ENCODE measurements at places on chromosomes 11 and 22.

- DNase-seq: no peak
Observed at GRCh38 chr22:40932396-40932795, 18.8 kb upstream of the RBX1 start.

DNA sequence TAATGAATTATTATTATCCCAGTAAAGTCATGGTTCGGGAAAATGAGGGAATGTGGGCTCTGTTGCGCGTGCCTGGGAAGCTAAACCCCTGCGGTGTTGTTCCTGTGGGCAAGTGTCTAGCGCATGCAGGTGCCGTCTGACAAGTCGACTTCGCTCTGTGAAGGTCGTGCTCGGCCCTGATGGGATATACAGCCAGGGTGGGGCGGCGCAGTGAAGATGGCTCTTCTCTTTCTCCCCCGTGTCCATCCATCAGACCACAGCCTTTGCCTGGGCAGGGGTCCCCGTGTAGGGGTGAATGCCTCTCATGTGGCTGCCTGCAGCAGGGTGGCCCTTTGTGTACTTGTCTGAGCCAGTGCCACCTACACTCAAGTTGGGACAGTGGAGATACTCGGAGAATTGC lies 12.8 kb upstream of the TRMU start:
- no peak for DNase-seq

DNA sequence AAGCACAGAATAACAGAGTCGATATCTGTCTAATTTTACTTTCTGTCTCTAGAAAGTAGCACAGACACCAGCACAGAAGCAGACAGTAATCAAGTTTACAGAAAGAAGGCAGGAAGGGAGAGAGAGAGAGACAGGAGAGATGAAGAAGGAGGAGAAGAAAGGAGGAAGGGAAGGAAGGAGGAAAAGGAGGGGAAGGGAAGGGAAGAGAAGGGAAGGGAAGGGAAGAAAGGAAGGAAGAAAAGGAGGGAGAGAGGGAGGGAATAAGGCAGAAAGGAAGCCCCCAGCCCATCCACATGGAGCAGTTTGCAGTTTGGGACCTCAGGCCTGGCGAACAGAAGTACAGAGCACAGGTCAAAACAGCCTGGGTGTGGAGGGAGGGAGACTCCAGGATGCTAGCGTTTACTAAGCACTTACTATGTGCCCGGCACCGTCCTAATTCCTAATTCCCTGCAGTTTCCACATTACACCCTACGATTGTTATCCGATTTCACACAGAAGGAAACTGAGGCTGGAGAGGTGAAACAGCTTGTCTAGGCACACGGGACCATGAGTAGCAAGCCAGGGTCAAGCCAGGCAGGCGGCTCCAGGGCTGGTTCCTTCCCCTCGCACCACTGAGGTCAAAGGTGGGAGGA lies 46.0 kb upstream of the WNT7B start:
- DNase-seq: no peak

- peak; percentile 18 for DNase-seq
Observed at GRCh38 chr22:29030618-29031226, 30.9 kb downstream of the C22orf31 start.

GRCh38 chr11:44782478-44782877 lies 55.7 kb downstream of the TSPAN18 start:
- DNase-seq: no peak

DNA sequence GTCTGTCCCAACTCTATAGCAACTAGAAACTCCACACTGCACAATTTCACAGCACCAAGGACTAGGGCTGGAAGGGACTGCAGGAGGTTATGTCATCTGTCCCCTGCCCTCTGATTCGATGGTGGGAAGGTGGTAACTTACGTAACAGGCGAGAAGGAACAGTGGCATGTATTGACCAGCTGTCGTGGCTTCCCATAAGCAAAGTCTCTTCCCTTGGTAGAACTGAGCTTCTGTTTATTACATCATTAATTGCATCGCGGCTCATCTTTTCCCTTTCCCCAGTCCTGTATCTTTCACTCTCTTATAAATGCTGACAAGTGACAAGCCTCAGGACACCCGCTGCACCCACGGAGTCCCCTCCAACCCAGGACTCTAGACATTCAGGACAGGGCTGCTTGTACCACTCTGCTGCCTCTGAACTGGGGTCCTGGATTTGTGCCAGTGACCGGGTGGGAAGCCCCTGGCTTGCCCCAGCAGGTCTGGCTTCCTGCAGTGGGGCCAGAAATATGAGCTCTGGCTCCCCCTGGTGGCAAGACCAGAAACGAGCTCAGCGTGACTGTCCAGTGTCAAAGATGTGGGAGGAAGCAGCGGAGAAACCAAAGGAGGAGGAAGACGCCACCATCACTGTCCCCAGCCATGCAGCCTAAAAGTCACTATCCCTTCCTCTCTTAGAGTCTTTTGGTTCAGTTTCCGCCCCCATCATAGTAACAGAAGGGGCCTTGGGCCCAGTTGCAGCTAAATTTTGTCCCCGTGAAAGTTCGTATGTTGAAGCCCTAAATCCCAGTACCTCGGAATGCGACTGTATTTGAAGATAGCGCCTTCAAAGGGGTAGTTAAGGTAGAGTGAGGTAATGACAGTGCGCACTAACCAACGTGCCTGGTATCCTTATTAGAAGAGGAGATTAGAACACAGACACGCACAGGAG lies 84.5 kb downstream of the ISX start:
- DNase-seq: peak; percentile 53

DNA sequence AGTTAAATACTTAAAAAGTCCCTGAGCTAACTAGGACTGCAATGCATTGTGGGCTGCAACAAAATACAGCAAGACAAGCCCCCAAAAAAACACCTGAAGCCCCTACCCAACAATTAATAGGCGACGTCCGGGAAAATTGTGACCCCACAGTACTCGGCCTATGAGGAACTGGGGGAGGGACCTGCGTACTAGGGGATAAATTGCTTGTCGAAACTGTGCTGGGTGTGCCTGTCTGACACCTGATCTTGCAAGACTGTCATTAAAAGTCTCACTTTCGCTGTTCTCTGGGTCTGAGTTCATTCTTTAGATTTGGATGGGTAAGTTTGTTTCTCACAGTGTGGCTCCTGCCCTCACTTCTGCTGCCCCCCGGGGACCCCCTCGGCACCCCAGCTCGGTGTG lies 15.2 kb downstream of the TANGO2 start:
- DNase-seq: no peak

DNA sequence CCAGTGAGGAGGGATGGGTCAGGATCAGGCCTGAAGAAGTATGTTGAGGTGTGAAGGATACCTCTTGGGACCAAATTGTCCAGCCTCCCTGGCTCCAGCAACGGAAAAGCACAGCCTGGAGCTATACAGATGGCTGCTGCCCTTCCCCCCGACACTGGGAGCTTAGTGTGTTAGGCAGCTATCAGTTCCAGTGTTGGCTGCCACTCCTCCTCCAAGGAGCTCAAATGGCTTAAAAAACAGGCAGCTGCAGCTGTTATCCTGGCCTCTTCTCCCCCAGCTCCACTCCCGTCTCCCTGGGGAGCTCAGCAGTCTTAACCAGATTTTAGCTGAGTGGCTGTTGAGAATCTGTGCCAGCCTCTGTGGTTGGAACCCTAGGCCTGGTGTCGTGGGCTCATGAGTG lies 225.0 kb downstream of the JRKL start:
- no peak for DNase-seq

DNA sequence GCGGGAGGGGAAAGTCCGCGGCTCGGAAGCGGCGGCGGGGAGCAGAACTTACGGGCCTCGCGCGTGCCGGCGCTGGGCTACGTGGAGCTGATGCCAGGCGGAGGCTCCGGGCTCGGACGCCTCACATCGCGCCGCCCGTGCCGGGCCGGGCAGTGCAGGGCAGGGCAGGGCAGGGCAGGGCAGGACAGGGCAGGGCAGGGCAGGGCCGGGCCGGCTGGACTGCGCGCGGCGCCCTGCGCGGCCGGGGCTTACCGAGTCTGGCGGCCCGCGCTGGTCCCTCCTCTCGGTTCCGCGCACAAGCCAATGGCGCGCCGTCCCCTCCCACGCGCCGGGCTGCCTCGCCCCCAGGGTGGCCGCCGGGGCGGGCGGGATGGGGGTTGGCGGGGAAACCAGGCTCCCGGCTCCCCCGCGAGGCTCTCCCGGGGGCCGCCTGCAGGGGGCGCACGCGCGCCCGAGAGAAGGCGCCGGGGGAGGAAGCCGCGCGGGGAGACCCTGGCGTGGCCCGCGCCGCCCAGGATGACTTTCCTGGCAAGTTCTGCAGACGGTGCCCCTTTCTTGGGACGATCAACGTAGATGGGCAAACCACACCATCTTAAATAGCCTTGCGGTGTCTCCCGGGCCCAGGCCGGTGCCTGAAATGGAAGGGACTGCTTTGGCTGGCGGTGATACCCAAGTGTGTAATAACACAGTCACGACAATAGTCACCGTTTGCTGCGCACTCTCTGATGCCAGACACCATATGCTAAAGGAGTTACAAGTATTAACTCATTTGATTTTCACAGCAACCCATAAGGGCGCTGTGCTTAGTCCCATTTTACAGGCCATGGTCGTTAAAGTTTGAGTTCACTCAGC lies at the start of gene TP53I11:
TP53I11 (minus strand) TSS at position 259 of the 852 bp plus-strand sequence. CDS start 12,548 bp downstream, outside the sequence.
- no peak for DNase-seq

DNA sequence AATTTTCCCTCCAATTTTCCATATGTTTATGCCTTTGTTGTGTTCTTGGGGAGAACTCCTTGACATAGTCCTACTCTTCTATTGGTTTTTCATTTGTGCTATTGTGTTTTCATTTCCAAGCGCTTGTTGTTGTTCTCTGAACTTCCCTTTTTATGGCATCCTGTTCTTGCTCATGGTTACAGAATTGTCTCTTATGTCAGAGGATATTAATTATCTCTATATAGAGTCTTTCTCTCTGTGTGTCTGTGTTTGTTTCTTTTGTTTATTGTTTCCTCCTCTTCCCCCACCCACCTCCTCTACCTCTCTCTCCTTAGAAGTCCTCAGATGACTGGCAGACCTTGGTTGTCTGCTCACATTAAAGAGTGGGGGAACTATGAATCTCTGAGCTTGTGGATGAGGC lies 69.9 kb downstream of the HORMAD2 start:
- DNase-seq: no peak

GRCh38 chr11:119101759-119102423 lies at the start of gene DPAGT1:
TSS of gene DPAGT1 (minus strand) at chr11:119101853. CDS start at chr11:119101655, 198 bp downstream.
- peak; percentile 89 for DNase-seq

GRCh38 chr22:40517631-40518030 lies 118.9 kb downstream of the MRTFA start:
- no peak for DNase-seq

DNA sequence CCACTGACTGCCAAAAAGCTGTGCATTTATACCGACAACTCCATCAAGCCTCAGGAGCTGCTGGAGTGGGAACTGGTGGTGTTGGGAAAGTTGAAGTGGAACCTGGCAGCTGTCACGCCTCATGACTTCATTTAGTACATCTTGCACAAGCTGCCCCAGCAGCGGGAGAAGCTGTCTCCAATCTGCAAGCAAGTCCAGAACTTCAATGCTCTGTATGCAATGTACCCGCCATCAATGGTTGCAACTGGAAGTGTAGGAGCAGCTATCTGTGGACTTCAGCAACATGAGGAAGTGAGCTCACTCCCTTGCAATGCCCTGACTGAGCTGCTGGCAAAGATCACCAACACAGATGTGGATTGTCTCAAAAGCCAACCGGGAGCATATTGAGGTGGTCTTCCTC lies at the start of gene SLC22A25:
SLC22A25 (minus strand) TSS at position 67 of the 400 bp plus-strand sequence. CDS start 13,947 bp downstream, outside the sequence.
- no peak for DNase-seq

DNA sequence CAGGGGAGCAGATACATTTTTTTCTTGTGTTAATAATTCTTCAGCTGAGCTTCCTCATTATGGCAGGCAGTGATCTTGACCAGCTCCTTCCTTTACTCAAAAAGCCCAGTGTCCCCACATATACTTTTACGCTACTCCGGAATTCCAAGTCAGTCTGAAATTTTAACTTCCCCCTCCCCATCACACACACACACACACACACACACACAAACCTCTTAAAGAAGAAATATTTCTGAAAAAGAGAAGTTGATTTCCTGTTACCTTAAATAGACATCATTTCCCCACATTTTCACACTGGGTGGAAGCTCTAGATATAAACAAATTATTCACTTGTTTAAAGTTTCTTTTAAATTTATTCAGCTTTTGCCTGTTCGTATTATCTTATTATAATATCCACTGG lies 113.9 kb downstream of the DBX1 start:
- DNase-seq: no peak

All from amygdala (tissue), 56 donors.